GM10248 (cell line): ENCODE measurements at places on chromosomes 4 and X.

GRCh38 chrX:153935326-153935851 is 552 bp upstream of the NAA10 start:
- DNase-seq = no peak

DNA sequence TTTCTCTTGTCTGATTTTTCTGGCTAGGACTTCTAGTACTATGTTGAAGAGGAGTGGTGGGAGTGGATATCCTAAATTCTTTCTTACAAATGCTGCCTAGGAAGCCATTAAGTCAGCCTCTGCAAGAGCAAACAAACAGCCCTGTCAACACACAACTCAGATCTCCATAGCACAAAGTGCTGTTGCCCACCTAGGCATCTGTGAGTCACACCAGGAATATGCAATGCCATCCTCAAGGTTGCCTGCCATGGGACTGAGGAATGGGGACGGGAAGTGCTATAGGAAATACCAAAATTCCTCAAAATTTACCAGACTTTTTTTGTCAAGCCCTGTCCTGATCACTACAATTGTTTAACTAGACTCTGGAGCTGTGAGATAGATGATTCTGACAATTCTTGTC is 466.9 kb downstream of the FSTL5 start:
- no peak for DNase-seq

DNA sequence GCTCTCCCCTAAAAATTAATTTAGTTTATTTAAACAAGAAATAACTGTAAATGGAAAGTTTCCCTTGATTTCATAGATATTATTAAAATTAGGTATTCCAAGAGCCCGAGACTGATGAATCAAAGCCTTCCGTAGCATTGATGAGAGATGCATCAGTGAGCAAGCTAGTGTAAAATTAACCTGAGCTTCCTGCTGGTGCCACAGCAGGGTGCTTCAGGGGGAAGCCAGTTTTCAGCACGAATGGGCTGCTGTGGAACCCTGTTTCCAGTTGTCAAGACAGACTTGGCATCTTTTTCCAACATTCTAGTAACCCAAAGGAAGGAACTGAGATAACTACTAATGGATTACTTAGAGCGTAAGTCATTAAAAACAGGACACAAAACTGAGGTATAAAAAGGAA is 221.7 kb downstream of the RBMX2 start:
- no peak for DNase-seq

DNA sequence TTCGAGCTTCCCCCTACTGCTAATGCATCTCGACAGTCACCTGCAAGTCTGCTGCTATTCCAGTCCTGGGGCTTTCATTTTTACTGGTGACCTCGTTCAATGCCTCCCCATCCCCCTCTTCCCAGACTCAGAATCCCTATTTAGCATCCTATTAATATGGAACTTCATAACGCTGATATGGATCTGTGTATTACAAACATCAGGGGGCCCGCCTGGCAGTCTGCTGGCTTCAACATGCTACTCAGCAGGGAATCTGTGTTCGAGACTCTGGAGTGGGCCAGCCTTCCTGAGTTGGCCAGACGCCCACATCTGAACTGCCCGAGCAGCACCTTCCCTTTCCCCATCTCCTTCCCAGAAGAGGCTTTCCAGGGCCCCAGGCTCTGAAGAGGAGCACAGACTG is 173.9 kb upstream of the PPARGC1A start:
- no peak for DNase-seq

DNA sequence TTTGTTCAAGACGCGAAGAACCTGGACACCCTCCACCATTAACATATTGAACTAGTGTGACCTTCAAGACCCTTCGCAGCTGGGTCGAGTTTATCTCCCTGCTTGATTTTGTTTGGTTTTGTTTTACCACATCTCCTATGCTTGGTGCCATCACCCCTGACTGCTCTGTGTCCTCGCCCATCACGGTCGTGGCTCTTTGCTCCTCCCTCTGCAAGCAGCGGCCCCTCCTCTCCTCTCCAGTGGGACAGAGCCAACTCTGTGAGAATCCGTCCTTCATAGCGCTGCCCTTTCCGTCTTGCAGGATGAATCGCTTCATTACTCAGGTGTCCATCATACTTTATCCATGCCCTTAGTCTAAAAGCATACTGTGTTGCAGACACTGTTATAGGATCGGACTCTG is 9.1 kb upstream of the FAM149A start:
- DNase-seq = no peak

DNA sequence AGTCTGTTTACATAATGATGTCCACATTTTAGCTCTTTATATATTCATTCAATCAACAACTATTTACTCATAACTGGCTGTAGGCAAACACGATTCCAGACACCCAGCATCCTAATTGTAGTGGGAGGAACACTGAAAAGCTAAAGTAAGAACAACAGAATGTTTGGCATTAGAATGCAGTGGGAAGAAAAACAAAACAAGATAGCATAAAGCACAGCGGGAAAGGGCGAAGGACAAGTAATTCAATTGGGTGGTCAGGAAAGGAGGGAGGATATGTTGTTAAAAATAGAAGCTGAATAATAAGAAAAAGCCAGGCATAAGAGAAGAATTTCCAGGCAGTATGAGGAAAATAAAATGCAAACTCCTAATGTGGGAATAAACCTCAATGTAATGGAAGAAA is 189.5 kb upstream of the FAT4 start:
- DNase-seq = no peak

GRCh38 chr4:156672492-156673305 is 298.9 kb downstream of the PDGFC start:
- DNase-seq = no peak

- DNase-seq = no peak
Observed at GRCh38 chr4:166655705-166656104, 578.6 kb downstream of the SPOCK3 start.

DNA sequence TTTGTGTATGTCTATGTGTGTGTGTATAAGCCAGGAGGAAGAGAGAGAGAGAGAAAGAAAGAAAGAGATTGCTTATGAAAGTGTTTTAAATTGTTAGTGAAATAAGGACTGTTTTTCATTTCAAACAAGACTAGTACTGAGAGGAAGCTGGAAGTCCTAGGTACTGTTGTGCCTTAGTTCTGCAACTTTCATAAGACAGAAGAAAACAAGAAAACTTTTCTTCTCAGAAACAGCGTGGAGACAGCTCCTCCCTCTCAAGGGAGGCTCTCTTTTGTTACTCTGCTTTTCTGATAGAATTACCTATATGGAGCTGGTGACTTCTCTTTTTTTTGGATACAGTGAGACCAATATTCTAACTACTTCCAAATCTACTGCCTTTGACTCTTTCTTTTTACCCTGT is 62.5 kb downstream of the BANK1 start:
- no peak for DNase-seq

DNA sequence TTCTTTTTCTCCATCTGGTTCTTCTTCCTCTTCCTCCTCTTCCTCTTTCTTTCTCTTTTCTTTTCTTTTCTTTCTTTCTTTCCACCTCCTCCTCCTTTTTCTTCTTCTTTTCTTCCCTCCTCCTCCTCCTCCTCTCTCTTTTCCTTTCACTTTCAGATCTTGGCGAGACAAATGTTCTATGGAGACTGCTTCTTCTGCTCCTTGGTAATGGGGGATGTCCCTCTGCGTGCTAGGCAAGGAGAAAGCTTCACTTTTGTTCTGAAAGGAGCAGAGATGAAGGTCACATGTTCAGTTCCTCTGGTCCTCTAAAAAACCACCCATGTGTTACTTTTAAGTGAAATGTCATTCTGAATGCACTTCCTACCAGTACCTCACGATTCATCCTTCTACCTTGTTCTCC is 33.2 kb downstream of the NBDY start:
- DNase-seq = peak; percentile 47

DNA sequence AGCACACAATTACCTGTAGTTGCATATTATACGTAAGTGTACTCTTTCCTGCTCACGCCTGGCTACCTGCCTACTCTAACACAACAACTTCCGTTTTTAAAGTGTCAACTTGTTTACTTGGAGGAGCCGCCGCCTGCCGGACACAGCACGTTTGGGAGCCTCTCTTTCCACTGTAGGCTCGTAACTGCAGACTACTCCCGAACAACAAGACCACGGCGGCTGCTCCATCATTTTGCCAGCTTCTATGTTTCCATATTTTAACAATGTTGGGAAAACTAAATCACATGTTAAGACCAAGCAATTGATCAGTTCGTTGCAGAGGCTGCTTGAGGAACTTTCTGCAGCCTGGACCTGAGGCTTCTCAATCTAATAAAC is 841 bp downstream of the MTNR1A start:
- DNase-seq = no peak

DNA sequence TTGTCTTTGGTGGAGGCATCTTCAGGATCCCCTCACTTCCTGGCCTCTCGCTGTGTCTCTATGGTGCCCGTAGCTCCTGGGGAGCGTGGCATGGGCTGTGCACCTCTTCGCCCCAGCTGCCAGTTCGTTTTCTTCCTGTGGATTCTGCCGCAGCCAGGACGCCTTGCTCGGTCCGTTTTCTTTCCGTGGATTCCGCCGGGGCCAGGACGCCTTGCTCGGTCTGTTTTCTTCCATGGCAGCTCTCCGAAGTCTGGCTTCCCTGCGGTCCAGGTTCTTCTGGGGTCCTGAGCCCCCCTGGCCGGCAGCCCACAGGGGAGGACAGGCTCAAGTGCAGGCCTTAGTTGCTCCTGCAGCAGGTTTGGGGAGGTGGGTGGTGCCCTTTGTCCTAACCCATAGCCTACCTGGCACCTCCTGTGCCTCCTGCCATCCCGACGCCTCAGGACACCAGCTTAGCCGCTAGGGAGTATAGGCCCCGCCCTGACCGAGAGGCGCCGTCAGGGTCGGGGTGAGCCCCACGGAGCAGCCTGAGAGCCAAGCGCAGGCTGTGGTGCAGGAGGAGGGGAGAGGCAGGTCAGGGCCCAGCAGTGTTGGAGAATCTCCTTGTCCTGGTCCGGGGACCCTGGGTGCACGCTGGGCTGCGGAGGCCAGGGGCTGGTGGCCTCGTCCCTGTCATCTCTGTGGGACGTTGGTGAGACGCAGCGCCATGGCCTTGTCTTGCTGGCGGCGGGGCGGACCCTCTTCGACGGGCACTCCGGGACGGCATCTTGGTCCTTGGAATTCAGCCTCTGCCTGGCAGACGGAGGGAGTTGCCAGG is 27.1 kb downstream of the UVSSA start:
- no peak for DNase-seq

- no peak for DNase-seq
Observed at GRCh38 chrX:373641-374471, 12.9 kb downstream of the PPP2R3B start.

DNA sequence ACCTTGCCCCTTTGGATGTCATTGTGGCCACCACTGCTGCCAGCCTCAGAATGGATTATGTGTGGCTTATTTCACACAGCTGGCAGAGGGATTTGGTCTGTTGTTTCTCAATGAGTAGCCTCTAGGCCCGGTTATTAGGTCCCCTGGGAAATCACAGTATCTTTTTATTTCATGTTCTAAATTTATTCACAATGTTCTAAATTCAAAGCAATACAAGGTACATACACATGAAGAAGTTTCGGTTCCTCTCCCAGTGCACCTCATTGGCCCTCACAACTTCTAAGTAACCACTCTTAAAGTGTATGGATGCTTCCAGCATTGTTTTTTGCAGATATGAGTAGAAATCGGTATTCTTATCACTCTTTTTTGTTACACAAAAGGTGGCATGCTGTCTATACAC is 262.7 kb downstream of the RCHY1 start:
- peak; percentile 19 for DNase-seq

DNA sequence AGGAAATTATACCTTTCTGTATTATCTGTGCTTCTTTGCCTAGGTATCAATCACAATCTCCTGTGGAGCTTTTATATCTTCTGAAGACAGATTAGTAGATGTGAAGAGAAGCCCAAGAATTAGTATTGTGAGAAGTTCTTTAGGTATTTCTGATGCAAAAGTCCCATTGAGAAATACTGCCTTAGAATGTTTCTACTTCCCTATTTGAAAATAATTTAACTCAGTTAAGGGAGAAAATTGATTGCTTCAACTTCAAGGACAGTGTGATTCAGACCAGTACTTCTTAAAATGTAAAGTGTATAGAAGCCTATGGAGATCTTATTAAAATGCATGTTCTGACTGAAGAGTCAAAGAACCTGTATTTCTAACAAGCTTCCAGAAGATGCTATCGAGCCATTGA is 9.0 kb downstream of the EIF1AX start:
- no peak for DNase-seq

GRCh38 chr4:80263541-80264351 is 2.7 kb upstream of the FGF5 start:
- no peak for DNase-seq

GRCh38 chrX:57583477-57583876 is 8.3 kb upstream of the ZXDB start:
- DNase-seq = no peak

GRCh38 chr4:829761-830600 is 4.1 kb upstream of the CPLX1 start:
- DNase-seq = no peak

DNA sequence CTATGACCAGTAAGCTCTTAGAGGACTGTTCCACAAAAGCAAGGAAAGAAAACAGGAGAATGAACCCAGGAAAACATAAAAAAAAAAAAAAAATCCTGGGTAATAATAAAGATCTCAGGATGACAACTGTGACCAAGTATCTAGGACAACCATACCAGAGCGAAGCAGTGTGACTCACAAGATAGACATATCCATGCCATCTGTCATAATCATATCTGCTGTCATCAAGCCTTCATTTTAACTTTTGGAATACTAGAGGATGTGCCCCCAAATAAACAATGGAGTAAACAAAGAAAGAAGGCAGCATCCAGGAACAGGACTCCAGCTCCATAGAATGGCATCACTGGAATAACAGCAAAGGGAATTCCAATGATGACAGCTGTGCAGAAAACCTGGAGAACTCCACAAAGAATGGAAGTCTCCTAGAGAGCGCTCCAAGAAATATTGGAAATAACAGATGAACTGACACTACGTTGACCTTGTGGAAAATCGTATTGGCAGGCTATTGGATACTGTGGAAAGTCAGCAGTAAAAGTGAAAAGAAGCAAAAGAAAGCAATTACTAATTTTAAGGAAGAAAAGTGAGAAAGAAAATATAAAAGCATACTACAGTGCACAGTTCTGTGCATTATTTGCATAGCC is 35.3 kb downstream of the HPGDS start:
- DNase-seq = no peak

DNA sequence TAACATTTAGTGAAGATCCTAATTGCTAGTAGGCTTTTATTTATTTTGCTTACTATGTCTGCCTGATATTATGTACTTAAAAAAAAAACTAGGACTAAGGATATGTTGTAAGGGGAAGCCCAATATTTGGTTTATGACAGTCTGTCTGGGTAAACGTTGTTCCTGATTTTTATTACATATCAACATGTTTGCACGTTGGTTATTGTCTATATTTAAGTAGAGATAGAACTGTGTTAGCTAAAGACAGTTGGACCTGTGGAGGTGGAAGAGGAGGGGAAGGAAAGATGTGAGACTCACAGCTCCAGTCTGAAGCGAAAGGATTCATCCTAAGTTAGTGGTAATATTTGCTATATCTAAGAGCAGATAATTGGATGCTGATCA is 90.3 kb downstream of the TMEM131L start:
- DNase-seq = no peak
